Activated T-helper 17 cell treated with anti-CD3 and anti-CD28 coated beads, Interleukin-2, amount 50 U/mL, for 72 hours (primary cell): ENCODE measurements at places on chromosomes 6 and 20. TPM values are rescaled to one million over a fixed set of nuclear protein-coding genes. Genes with fewer than 3 reads are reported as not detected.

Gene ZNF311
- total RNA-seq = 0.71 TPM

Gene LINC00237
- not detected for total RNA-seq

Gene PSMA7
- total RNA-seq = 334 TPM

Gene WFDC2
- 3.5 TPM for total RNA-seq

Gene PAQR8
- 9.2 TPM for total RNA-seq

Gene GRM1
- not detected for total RNA-seq

Gene COL19A1
- 0.48 TPM for total RNA-seq

Gene DYNLT2
- 3.1 TPM for total RNA-seq

Gene TXLNB
- 0.24 TPM for total RNA-seq

Gene CLPSL1
- total RNA-seq = not detected

Gene HRH3
- not detected for total RNA-seq

Gene TNFAIP3
- 663 TPM for total RNA-seq

Gene CRIP3
- 4.6 TPM for total RNA-seq

Gene PRIM2
- total RNA-seq = 49.1 TPM

Gene PHF3
- 45.3 TPM for total RNA-seq

Gene OR2B6
- total RNA-seq = 0.54 TPM

Gene ERVFRD-1
- not detected for total RNA-seq

Gene BACH2
- total RNA-seq = 3.0 TPM

Gene MOG
- not detected for total RNA-seq

Gene COL10A1
- not detected for total RNA-seq

Gene CTAGE9
- not detected for total RNA-seq

Gene FHL5
- not detected for total RNA-seq

Gene PXDC1
- 8.3 TPM for total RNA-seq

Gene NKAPL
- 0.21 TPM for total RNA-seq

Gene NMBR
- not detected for total RNA-seq

Gene ARMC12
- 1.9 TPM for total RNA-seq

Gene OPRM1
- not detected for total RNA-seq

Gene GINS1
- total RNA-seq = 20.9 TPM

Gene PROKR2
- total RNA-seq = not detected

Gene ECT2L
- total RNA-seq = not detected

Gene MUC21
- not detected for total RNA-seq

Gene LRRC1
- total RNA-seq = 2.2 TPM

Gene CDH26
- 0.56 TPM for total RNA-seq

Gene LRRC73
- total RNA-seq = 0.26 TPM

Gene EDEM2
- total RNA-seq = 19.2 TPM

Gene FOXC1
- not detected for total RNA-seq

Gene NCOA7
- total RNA-seq = 59.9 TPM

Gene MLN
- not detected for total RNA-seq

Gene LPA
- not detected for total RNA-seq

Gene OPRL1
- total RNA-seq = 0.56 TPM

Gene CD109
- total RNA-seq = 21.5 TPM

Gene POU5F1
- not detected for total RNA-seq

Gene HLA-DQA1
- total RNA-seq = 1.1 TPM

Gene NOX3
- not detected for total RNA-seq

Gene WFDC10B
- total RNA-seq = not detected

Gene TFAP2A
- not detected for total RNA-seq

Gene KCNB1
- total RNA-seq = not detected

Gene BPIFB4
- total RNA-seq = not detected

Gene CLDN20
- not detected for total RNA-seq

Gene SALL4
- total RNA-seq = 0.04 TPM

Gene SLC2A10
- total RNA-seq = not detected

Gene LGSN
- total RNA-seq = not detected

Gene FKBP5
- total RNA-seq = 39.9 TPM

Gene BIRC7
- not detected for total RNA-seq
